ENCODE measurements at places on chromosomes 1 and 21. TPM values are rescaled to one million over a fixed set of nuclear protein-coding genes. Genes with fewer than 3 reads are reported as not detected.

MTARC2 gene
- total RNA-seq: 27.9 TPM

OLFM3 gene
- not detected for total RNA-seq

SPRR2E gene
- not detected for total RNA-seq

SFN gene
- not detected for total RNA-seq

HOOK1 gene
- not detected for total RNA-seq

RPTN gene
- total RNA-seq: not detected

LRRC39 gene
- total RNA-seq: 0.60 TPM

KCNQ4 gene
- 0.63 TPM for total RNA-seq

TNFRSF8 gene
- total RNA-seq: not detected

TFF2 gene
- total RNA-seq: not detected

F13B gene
- total RNA-seq: not detected

KRTAP7-1 gene
- not detected for total RNA-seq

LAX1 gene
- total RNA-seq: not detected

SH3D21 gene
- total RNA-seq: 5.1 TPM

LCE1A gene
- total RNA-seq: not detected

C8A gene
- not detected for total RNA-seq

HJV gene
- not detected for total RNA-seq

IL20 gene
- not detected for total RNA-seq

LCA5L gene
- 1.1 TPM for total RNA-seq

ANXA9 gene
- total RNA-seq: not detected

NFASC gene
- total RNA-seq: 0.13 TPM

SLC1A7 gene
- total RNA-seq: not detected

FNDC10 gene
- 25.6 TPM for total RNA-seq

PLEKHG5 gene
- total RNA-seq: 33.0 TPM

SLAMF8 gene
- total RNA-seq: not detected

Data from osteocyte (in vitro differentiated cells).